Cardiac fibroblast (primary cell): ENCODE measurements at places on chromosomes 16 and 17.

DNA sequence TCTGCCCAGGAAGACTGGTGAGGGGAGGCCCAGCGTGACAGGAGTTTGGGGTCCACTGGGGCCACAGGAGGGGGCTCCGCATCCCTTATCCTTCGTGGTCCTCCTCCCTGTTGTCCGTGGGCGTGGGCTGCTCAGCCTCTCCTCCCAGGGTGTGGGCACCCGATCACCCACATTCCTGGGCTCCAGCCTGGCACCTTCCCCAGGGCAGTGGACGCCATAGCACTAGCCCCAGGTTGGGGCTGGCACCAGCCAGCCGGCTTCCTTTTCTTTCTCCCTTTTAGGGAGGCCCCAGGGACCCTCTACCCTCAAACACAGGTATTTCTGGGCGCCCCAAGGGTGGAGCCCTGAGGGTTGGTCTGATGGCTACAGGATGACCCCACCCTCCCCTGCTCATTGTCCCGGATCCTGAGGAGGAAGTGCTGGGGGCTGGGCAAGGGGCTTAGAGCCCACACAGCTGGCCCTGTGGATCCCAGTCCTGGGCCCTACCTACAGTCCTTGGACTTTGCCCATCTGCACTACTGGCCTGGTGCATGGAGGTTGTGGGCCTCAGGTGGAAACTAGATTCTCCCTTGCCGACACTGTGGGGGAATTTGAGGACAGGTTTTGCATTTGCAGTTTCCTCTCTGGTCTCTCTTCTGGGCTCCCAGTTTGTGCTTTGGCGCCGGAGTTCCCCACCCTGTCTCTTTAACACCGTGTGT is 1.1 kb downstream of the KIF1C start:
- no peak for DNase-seq

- no peak for DNase-seq
Observed at GRCh38 chr16:75081179-75081859, 35.3 kb downstream of the LDHD start.

GRCh38 chr17:33137426-33137825 is 145.8 kb downstream of the SPACA3 start:
- DNase-seq, result no peak

GRCh38 chr17:27904534-27905446 is 11.6 kb upstream of the LYRM9 start:
- no peak for DNase-seq

- DNase-seq, result no peak
Observed at GRCh38 chr17:57152967-57153528, 68.0 kb downstream of the AKAP1 start.

DNA sequence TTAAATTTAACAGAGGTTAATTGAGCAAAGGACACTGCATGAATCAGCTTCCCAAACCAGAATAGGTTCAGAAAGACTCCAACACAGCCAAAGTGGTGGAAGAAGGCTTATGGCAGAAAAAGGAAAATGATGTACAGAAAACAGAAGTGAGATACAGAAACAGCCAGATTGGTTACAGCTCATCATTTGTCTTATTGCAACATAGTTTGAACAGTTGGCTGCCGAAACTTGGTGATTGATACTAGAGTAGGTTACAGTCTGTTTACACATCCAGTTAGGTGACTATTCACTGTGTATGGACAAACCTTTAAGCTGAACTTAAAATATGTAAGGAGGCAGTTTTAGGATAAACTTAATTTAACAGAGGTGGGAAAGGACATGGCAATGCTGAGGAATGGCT is 18.3 kb downstream of the TMEM100 start:
- DNase-seq, result no peak

- DNase-seq, result no peak
Observed at GRCh38 chr16:726438-727290, at the start of the genes CCDC78 and HAGHL. CCDC78 (minus strand) TSS chr16:726443; CDS start chr16:726367, 76 bp downstream. HAGHL (plus strand) TSS chr16:727106; CDS start chr16:727510, 404 bp downstream.

GRCh38 chr17:83055911-83056582 is 23.4 kb upstream of the METRNL start:
- peak; percentile 52 for DNase-seq

- no peak for DNase-seq
Observed at GRCh38 chr16:22642416-22643088, 131.9 kb downstream of the NPIPB5 start.

DNA sequence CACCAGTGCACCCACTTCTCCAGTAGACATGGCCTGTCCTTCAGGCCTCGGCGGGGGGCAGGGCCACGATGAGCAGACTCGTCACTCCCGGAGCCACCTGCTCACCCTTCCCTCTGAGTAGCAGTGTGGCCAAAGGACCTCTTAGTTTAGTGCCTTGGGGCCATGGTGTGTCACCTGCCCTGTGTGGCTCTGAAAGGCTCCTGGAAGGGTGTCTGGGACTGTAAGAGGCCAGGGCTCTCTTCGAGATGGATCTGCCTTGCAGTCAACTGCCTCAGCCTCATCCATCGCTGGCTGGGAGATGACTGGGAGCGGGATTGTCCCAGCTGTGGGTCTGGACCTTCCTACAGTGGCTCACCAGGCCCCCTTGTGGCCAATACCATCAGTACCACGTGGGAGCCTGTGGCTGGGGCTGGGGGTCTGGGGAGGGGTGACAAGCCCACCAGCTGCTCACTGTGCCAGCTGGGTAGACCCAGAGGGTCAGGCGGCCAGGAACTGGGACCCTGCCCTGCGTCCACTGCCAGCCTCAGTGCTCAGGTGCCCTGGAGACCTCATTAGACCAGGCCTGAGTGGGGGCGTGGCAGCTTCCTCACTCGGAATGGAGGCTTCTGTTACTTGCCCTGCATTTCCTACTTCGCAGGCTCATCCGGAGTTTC is 133.4 kb downstream of the OR1D5 start:
- DNase-seq, result peak; percentile 44

DNA sequence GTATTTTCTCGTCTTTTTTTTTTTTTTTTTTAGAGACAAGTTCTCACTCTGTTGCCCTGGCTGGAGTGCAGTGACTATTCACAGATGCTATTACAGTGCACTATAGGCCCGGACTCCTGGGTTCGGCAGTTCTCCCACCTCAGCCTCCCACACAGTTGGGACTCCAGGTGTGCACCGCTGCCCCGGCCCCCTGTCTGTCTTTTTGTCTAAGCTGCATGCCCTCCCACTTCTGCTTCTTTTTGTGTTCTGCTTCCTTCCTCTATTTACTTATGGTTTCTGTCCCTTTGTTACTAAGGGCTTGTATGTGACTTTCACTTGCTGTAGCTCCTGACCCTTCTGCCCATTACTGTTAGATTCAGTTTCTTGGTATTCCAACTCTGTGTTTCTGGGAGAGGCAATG is 20.5 kb downstream of the SLC7A6 start:
- DNase-seq, result no peak

DNA sequence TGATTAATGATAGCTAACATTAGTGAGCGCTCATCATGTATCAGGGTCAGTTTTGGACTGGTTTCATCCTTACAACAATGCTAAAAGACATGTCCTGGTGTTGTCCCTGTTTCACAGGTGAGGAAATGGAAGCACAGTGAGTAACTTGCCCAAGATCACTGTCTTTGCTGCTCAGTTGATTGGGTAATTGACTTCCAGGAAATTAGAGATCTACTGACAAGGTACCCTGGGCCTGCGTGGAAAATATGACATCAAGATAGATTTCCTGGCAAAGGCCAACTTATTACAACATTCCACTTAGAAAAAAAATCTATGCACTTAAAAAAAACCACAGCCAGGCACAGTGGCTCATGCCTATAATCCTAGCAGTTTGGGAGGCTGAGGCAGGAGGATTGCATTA is 96.3 kb downstream of the CYLD start:
- peak; percentile 5 for DNase-seq

GRCh38 chr17:75103601-75104554 is 5.9 kb upstream of the ARMC7 start:
- DNase-seq, result no peak

GRCh38 chr17:17354560-17355349 is 51.6 kb downstream of the NT5M start:
- DNase-seq, result peak; percentile 78

GRCh38 chr16:74455213-74455612 is 33.9 kb upstream of the CLEC18B start:
- DNase-seq, result peak; percentile 85

DNA sequence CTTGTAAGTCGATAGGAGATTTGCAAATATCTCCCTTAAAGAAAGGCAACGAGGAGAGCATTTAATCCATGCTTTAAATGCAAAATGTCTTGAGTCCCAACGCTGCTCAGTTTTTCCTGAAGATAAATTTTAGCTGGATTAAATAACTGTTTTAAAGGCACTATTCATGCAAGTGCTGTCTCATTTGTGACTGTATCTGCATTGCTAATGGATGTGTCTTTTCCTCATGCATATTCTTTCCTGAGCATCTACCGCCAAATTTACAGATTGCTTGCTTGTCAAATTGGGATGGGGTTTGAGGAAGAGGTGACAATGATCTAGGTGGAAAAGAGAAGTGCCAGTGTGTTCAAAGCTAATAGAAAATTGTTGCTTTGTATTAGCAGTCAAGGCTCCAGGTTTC is 106.9 kb downstream of the RBFOX1 start:
- no peak for DNase-seq

DNA sequence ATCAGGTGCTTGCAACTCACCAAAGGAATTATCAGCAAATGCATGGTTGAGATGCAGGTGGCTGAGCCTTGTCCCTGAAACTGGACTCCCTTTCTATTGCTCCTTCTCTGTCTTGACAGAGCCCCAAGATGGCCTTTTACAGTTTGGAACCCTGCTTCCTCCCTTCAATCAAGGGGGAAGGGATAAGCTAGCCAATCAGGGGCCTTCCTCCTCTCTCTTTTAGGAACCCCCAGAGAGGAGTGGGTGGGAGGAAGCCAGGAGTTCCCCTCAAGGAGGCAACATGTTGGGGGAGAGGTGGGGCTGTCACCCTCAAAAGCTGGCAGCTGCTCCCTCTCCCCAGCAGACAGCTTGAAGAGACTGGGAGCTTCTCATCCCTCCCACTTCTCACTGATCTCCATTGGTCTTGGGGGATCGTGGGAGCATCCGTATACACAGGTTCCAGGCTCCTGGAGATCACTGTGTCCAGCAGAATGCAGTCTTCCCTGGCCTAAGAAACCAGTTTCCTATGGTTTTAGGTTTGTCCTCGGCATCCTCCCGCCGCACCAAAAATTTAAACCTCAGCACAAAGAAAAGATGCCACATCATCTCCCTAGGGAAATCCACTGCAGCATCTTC is 7.2 kb downstream of the RASL10B start:
- no peak for DNase-seq

- DNase-seq, result peak; percentile 50
Observed at GRCh38 chr17:69870751-69871199, 204.2 kb upstream of the KCNJ16 start.

GRCh38 chr16:72284042-72284789 is 112.3 kb upstream of the PMFBP1 start:
- DNase-seq, result no peak

DNA sequence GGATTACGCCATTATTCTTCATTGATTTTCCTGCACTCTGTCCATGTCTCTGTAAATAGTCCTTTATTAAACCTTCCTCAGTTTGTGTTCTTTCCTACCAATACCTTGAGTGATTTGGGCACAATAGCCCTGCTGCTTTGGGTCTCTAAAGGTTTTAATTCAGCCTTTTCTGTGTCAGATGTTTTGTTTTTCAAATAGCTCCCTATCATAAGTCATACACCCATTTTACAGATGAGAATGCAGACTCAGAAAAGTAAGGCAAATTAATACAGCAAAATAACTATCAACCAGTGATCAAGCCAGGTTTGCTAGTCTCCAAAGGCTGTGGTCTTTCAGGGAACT is 25.0 kb upstream of the KPNB1 start:
- no peak for DNase-seq

- DNase-seq, result peak; percentile 60
Observed at GRCh38 chr16:82182266-82183003, 12.4 kb upstream of the MPHOSPH6 start.

DNA sequence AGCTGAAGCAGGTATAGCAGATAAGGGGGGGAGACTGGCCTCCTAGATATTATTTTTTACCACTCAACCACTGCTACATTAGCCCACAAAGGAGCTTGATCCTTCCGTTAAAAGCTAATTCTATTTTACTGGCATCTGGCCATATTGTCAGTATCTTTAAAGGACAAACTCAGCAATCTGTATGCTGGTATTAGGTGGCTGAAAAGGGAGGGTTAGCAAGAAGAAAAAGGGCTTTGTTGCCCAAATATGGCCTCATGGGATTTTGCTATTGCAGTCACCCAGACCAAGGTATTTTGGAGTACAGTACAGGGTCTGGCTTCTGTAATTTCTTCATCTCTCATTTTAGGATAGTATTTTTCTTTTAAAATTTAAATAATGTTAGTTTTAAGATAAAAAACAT is 14.4 kb downstream of the RFWD3 start:
- no peak for DNase-seq

GRCh38 chr17:70310221-70310672 is 140.9 kb downstream of the KCNJ2 start:
- DNase-seq, result peak; percentile 27

GRCh38 chr16:19578378-19578971 is 23.0 kb downstream of the VPS35L start:
- peak; percentile 64 for DNase-seq

GRCh38 chr17:65173284-65173793 is 36.2 kb downstream of the RGS9 start:
- DNase-seq, result peak; percentile 84

DNA sequence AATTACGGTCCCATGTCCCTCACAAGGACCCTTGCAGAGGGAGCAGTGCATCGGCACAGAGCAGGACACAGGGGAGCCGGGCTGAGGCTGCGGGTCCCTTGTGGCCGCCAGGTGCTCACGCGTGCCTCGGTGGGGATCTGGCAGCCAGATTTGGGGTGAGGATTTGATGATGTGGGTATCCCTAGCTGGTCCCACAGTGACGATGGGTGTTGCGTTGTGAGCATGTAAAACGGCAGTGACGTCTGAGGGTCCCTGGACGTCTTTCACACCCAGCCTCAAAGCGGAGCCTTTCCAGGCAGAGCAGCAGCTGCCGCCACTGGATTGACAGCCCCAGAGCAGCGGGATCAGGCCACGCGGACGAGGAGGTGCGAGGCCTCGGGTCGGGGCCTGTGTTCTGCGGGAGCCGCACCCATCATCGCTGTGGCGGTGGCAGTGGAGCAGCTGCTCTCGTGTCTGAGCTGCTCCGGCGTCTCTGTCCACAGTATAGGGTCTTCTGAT is 54.6 kb downstream of the WDR45B start:
- DNase-seq, result no peak

GRCh38 chr17:79706931-79707850 is 23.6 kb upstream of the ENPP7 start:
- no peak for DNase-seq

- DNase-seq, result no peak
Observed at GRCh38 chr17:4162775-4163466, 19.9 kb downstream of the CYB5D2 start.

GRCh38 chr17:82350182-82351030 is 8.6 kb upstream of the TEX19 start:
- no peak for DNase-seq
